ENCODE measurements at places on chromosomes 7 and 10. TPM values are rescaled to one million over a fixed set of nuclear protein-coding genes. Genes with fewer than 3 reads are reported as not detected.

Gene GIMAP6
- total RNA-seq: 36.8 TPM

Gene CNNM2
- total RNA-seq: 3.9 TPM

Gene NEUROD6
- not detected for total RNA-seq

Gene CDHR1
- total RNA-seq: 0.68 TPM
